ENCODE measurements at places on chromosomes 16 and 17.

GRCh38 chr17:58783380-58783779, 27.7 kb downstream of the PPM1E start:
- no peak for DNase-seq

- DNase-seq = no peak
These were observed 90.7 kb downstream of the VMP1 start for GRCh38 chr17:59798111-59798510.

GRCh38 chr17:69012895-69013805, 47.6 kb downstream of the ABCA9 start:
- peak; percentile 28 for DNase-seq

- DNase-seq = peak; percentile 89
These were observed at the start of the genes INCA1 and KIF1C for GRCh38 chr17:4997302-4998026. Gene INCA1 (minus strand): TSS chr17:4997522. CDS start chr17:4994437, 3,085 bp downstream. Gene KIF1C (plus strand): TSS chr17:4997950. CDS start chr17:5000247, 2,297 bp downstream.

DNA sequence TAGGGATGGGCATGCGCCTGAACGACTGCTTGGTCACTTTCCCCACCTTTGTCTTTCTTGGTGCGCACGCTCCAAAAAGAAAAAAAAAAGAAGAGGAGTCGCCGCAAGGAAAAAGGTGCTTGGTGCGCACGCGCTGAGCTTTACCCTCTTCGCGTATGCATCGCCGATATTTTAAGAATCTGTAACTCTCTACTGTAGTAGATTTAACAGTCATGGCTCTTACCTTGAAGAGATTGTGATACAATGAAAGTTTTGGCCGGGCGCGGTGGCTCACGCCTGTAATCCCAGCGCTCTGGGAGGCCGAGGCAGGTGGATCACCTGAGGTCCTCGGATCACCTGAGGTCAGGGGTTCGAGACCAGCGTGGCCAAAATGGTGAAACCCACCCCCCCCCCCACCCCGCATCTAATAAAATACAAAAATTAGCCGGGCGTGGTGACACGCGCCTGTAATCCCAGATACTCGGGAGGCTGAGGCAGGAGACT, 609 bp upstream of the FXR2 start:
- DNase-seq = no peak

DNA sequence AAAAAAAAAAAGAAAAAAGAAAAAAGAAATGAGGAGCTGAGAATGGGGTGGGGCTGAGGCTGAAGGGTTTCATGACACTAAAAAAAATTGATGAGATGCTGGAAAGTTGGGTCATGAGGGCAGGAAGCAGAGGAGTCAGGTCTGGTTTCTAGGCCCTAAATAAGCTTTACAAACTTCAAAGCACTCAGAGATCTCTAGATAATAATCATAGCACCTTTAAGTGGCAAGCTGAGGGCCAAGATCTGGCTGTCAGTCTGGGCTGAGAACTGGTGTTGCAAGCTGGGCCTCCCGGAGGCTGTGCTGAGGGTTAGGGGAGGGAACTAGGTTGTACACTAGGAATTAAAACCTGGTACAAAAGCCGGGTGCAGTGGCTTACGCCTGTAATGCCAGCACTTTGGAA, 6.4 kb downstream of the ZNF764 start:
- DNase-seq = no peak

- no peak for DNase-seq
These were observed 93.7 kb upstream of the TMEM97 start for GRCh38 chr17:28225271-28225670.

- peak; percentile 15 for DNase-seq
These were observed 169.8 kb downstream of the LAT start for GRCh38 chr16:29154676-29155121.

GRCh38 chr16:73483934-73484711, 436.2 kb upstream of the ZFHX3 start:
- no peak for DNase-seq

DNA sequence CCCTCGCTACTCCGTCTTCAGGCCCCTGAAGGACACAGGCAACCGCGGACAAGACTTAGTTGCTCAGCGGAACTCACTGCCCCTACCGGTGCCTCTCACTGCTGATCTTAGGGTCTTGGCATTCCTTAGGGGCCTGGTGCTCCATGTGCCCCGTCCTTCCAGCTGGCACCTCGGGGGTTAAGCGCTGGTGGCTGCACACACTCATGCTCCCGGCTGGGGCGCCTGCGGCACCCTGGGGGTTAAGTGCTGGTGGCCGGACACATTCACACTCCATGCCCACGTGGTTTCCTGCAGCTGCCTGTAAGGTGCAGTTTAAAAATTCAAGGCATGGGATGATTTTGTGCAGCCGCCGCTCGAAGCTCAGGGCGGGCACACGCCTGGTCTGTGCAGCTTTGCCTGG, 45.1 kb downstream of the BAIAP2 start:
- DNase-seq = no peak

DNA sequence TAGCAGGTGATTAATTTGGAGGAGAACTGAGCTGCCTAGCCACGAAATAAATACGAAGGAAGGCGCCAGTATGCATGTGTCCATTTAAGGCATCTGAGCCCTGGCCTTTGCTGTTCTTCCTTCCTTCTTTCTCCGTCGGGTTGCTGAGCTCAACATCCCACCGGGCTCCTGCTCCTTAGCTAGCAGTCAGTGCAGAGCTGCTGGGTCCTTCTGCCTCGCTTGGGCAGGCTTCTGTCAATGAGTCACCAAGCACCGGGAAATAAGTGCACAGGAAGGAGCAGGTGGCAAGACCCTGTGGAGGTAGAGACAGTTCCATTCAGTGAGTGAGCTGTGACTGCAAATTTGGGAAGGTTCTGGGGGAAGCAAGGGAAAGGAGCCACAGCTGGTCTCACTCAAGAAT, 120.7 kb downstream of the CCDC182 start:
- DNase-seq = peak; percentile 63

- DNase-seq = no peak
These were observed 32.7 kb downstream of the COX10 start for GRCh38 chr17:14101976-14102375.

- no peak for DNase-seq
These were observed 172.3 kb downstream of the KATNIP start for GRCh38 chr16:27722207-27722606.

DNA sequence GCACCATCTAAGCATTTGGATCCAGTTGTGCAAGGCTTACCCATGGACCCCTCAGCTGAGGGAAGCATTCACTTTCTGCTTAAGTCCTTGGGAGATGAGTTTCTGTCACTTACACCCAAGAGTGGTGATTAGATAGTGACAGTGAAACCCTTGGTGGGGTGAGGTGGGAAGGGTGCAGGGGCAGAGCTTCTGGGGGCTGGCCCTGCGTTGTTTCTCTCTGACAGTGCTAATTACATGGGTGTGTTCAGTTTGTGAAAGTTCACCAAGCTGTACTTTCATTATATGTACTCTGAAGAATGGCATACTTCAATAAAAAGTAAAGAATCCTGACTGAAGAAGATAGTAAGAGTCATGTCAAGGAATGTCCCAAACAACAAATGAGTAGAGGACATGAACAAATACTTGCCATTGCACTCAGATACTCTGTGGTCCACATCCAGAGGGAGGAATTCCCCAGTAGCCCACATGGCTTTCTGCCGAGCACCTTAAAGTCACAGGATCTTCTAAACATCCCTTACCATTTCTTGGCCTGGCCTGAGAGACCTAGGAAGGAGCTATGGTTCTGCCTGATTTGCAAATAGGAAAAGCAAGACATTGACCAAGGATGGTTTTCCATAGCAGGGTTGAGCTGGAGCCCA, 8.4 kb downstream of the CHST6 start:
- no peak for DNase-seq

DNA sequence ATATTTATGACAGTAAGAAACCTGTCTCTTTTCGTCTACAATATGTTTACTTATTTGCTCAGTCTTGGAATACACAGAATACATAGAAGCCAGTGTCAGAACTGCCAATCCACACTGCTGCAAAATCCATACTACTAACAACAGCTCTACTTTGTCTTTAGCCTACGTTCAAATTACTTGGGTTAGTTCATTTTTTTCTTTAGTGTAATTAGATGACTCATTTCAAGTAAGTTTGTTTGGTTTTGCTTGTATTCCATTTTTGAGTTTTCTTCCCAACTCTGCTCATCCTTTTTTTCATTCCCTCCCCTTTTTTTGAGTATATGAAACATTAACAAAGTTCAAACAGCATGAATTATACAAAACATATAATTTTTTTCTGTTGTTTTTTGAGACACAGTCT, 16.9 kb downstream of the CMC2 start:
- DNase-seq = no peak

DNA sequence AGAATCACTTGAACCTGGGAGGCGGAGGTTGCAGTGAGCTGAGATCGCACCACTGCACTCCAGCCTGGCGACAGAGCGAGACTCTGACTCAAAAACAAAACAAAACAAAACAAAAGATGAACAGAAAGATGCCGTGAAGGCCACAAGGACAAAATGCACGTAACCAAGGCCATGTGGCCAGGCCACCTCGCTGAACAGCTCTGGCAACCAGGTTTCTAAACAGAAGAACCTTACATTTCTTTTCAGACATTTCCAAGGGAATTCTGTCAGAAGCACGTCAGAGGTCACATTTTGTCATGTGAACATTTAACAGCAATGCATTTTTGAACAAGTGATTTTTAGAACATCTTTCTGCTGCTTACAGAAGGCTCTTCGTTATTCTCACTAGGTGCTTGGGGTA, 28.8 kb downstream of the USP22 start:
- peak; percentile 23 for DNase-seq

DNA sequence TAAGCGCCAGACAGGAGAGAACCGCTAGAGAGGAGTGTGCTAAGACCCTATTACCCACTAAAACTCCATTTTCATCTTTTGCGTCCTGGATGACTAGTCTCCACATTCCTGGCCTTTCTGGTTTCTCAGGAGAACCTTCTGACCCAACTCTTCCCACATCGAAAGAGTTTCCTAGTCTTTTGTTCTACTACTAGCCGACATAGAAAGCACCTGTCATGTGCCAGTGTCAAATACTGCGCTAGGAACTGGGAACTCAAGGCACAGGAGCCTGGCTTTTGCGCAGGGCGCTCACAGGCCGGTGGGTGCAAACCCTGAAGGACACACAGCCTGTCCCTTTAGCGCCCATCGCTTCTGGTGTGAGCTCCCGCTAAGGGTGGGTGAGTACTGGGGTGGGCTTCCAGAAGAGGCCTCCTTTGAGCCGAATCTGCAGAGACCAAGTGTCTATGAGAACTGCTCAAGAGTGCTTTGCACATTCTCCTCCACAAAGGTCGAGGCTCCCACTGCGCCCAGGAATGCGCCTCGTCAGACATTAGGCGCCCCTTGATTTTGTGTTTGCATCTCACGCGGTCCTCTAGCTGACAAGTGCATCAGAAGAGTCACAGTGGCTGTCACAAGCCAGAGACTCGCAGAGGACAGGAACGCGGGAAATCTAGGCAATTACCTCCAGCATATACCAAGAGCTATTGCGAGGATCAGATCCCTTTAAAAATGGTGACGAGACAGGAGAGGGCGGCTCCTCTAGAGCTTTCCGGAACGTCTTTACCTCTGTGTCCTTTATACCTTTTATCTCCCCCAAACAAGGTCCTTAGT, 2.0 kb upstream of the PSMB3 start:
- DNase-seq = peak; percentile 45

DNA sequence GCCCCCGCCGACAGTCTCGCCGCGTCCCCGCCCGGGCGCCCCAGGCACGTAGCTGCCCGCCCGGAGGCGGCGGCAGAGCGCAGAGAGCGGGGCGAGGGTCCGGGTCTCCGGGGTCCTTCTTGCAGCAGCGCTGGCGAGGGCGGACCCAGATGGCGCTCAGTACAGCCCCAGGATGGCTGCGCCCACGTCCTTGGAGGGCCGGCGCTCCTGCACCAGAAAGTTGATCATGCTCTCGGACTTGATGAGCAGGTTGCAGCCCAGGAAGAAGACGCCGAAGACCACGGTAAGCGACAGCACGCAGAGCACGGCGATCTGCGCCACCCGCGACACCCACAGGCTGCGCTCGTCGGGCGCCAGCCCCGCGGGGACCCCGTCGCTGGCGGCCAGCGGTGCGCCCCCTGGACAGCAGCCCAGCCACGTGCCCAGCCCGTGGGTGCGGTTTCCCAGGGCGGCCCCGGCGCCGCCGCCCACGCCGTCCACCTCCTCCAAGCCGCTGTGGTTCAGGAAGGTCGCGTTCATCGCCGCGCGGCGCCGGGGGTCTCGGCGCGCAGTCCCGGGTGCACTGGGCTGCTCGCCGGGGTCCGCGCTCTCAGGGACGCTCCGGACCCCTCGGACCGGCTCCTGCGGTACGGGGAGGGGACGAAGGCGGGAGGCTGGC, 435 bp downstream of the RPRML start:
- peak; percentile 14 for DNase-seq

- DNase-seq = peak; percentile 27
These were observed 121.5 kb downstream of the STXBP4 start for GRCh38 chr17:55090079-55090492.

DNA sequence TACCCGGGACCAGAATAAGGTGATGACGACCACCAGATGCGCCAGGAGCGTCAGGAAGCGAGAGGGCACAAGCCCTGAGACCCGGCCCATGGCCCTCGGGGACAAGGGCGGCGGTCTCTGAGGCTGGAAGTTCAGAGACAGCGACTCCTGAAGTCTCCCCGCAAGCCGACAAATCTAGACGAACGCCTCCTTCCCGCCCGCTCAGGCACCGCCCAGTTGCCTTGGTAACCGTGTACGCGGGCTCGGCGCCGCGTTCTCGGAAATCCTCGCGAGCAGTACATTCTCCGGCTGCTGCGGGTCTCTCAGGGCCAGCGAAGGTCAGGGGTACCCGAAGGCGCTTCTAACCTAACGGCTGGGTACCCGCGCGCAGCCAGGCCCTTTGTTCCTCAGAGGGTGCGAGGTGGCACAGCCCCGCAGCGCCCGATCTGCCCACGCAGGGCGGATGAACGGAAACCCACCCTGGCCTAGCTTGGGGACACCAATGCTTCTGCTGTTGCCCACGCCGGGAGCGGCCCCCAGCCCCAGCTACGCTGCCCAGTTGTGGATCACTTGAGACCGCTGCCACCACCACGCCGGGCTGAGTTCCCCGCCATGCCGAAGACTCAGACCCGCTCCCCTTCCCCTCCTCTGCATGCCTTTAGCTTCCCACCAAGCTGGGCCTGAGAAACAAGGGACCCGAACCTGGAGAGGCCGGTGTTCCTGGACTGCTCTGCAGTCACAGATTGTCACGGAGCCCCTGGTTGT, at the start of gene TMEM107:
Gene TMEM107, minus strand, starts transcription at position 184 of the 744 bp plus-strand sequence. Its CDS starts 94 bp downstream, at position 90.
- peak; percentile 83 for DNase-seq

- DNase-seq = no peak
These were observed 156.6 kb downstream of the ANKFN1 start for GRCh38 chr17:56309897-56310296.

DNA sequence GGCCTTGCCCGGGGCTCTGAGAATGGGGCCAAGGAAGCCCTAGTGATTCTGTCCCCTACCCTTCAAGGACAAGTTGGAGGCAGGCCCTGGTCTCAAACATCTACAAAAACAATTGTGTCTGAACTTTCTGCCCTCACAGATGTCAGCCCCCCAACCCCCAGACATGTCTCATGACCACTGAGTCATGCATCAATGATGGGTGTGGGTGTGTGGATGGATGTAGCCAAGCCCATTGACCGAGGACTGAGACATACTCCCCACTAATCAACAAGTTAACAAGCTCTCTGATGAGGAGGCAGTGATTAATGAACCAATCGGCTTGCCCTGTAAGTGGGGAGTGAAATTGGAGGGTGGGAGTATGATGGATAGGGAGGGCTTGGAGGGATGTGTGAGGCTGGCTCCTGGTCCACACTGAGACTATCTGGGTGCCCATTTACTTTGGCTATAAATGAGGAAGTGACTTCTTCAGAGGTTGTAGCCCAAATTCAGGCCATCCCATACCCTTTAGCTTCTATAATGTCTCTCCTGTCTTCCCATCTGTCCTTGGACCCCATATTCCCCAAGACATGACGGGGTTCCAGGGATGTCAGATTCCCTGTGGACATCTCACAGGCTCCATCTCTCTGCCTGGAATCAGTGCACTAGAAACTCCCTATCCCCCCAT, 97.1 kb upstream of the TMEM97 start:
- no peak for DNase-seq

GRCh38 chr17:38861399-38861843, 7.9 kb upstream of the RPL23 start:
- no peak for DNase-seq

GRCh38 chr16:21126518-21126917, 24.1 kb downstream of the DNAH3 start:
- DNase-seq = no peak
